ENCODE measurements at places on chromosomes 3 and 15.

GRCh38 chr15:33608714-33609113 lies 297.9 kb downstream of the RYR3 start:
- DNase-seq: no peak

GRCh38 chr3:50411229-50411628 lies 51.9 kb upstream of the TMEM115 start:
- DNase-seq: no peak

- DNase-seq: no peak
These were observed 1.6 kb upstream of the RBMS3 start for GRCh38 chr3:29279286-29279685.

DNA sequence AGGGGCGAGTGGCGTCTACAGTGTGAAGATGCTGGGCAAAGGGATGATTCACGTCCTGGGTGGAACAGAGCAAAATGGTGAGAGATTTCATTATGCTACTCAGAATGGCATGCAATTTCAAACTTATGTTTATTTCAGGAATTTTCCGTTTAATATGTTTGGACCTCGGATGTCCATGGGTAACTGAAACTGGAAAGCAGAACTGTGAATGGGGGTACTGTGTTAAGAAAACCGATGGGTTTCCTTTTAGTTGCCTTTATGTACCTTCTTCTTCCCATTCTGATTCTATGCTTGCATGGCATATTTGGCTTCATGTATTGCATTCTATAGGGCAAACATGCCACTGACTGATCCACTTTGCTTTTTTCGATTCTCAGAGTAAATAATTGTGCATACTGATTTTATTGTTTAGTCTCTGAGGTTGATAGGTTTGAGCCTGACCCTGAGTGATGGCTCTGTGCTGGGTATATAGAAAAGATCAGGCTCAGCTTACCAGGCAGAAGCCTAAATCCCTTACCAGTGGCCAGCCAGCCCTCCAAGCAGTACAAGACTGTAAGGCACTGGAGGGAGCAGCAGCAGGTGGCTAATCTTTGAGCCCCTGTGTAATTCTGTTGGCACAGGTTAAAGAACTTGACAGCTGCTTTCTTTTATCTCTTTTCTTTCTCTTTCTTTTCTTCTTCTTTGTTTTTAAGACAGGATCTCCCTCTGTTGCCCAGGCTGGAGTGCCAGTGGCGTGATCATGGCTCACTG lies 4.5 kb downstream of the QTRT2 start:
- no peak for DNase-seq

GRCh38 chr3:70805061-70805889 lies 492.8 kb upstream of the MDFIC2 start:
- DNase-seq: no peak

- no peak for DNase-seq
These were observed 6.3 kb downstream of the PIGZ start for GRCh38 chr3:196962108-196962929.

DNA sequence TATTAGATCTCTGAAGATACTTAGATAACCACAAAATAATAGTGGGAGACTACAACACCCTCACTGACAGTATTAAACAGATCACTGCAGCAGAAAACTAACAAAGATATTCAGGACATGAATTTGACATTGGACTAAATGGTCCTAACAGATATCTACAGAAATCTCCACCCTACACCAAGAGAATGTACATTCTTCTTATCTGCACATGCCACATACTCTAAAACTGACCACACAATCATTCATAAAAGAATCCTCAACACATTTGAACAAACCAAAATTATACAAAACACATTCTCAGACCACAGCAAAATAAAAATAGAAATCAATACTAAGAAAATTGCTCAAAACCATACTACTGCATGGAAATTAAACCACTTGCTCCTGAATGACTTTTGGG lies 116.3 kb downstream of the DTWD1 start:
- DNase-seq: no peak

- DNase-seq: no peak
These were observed 41.8 kb downstream of the ITGA11 start for GRCh38 chr15:68389936-68390817.

DNA sequence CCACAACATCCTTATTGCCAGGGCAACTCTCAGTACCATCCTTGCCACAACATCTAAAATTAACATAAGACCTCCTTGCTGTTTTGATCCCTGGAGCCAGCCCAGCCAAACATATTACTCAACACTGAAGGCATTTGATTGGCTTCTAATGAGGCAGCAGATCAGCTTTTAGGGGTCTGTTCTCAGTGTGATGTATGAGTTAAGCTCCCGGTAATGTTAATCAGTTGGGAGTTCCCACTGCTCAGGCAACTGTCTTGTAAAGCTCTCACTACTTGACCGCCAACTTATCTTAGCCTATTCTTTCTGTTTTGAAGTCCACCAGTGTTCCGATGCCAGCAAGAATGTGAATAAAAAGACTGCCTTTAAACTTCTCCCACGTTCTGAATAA lies 158.9 kb downstream of the FOXB1 start:
- DNase-seq: no peak

DNA sequence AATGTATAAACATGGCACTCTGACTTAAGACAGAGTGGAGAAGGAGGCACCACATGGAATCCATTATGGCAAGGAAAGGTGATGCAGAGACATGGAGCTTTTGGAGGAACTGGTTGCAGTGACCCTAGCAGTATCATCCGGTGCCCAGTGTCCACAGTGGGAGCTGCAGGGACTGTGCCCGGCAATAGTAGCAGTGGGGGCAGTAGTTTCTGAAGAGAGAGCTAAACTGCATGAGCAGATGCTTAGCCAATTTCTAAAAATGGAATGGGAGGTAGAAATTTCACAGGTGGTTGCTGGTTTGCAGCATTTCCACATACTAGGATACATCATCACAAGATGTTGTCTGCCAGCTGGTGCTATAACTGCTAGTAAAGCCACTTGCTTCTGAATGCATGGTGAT lies 7.8 kb upstream of the TM2D3 start:
- no peak for DNase-seq

DNA sequence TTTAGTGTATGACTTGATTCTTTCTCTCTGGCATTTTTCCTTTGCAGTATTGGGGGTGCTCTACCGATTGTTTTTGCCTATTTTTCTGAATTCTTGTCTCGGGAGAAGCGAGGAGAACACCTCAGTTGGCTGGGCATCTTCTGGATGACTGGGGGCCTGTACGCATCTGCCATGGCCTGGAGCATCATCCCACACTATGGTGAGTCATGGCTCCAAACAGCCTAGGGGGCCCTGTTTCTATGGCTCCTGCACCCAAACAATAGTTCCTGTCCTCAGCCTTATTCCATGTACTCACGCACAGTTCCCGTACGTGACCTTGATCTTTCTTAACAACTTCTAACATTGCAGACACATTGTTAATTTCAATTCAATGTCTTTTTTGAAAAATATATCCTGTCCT lies 152.3 kb downstream of the SV2B start:
- DNase-seq: no peak

DNA sequence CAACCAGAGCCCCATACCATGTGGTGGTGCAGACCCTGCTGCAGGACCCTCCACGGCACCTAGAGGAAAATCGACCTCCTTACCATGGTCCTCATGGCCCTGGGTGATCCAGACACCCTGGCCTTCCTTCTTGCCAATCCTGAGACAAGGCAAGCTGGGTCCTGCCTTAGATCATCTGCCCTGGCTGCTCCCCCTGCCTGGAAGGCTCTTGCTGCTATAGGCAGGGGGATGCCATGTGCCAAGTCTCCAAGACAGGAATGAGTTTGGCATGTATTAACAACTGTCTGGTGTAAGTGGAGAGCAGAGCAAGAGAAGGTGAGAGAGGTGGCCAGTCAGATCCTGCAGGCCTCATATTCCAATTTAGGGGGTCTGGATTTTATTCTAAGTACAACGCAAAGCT lies 7.5 kb downstream of the HEG1 start:
- DNase-seq: no peak
